ENCODE measurements at places on chromosomes 6 and 20.

DNA sequence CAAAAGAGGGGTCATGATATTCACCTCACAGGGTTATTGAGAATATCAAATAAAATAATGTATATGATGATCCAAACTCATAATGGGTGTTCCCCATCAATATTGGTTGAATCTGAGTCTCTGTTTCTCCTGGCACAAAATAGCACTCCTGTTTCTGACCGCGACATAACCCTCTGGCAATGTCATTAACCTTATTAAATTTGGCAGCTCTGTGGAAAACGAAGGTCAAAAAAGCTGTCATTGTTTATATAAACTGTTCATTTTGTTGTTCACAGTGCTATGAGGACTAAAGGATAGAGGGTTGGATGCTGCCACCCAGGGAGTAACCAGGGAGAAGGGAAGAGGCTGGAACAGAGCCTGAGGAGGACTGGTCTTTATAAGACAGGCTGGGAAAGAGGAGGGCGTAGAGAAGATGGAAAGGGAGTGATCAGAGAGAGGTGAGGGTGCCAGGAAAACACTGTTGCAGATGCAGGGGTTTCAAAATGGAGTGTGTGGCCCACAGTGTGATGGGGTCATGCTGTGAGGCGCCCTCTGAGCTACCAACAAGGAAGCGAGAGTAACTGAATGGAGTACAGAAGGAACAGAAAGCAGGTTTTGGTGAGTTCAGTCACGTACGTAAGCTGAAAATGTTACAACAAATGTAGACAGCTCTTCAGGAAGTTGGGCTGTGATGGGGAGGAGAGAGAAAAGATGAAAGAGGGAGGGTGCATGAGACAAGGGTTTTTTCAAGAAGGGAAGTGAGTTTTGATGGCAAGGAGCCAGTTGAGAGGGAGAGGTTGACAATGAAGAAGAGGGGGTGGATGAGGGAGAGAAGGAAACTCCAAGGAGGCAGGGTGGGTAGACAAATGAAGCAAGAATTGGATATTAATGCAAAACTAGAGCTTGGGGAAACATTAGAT is 251.6 kb upstream of the TAB2 start:
- DNase-seq, result peak; percentile 18

GRCh38 chr6:80553071-80553740 is 446.7 kb downstream of the BCKDHB start:
- peak; percentile 15 for DNase-seq

DNA sequence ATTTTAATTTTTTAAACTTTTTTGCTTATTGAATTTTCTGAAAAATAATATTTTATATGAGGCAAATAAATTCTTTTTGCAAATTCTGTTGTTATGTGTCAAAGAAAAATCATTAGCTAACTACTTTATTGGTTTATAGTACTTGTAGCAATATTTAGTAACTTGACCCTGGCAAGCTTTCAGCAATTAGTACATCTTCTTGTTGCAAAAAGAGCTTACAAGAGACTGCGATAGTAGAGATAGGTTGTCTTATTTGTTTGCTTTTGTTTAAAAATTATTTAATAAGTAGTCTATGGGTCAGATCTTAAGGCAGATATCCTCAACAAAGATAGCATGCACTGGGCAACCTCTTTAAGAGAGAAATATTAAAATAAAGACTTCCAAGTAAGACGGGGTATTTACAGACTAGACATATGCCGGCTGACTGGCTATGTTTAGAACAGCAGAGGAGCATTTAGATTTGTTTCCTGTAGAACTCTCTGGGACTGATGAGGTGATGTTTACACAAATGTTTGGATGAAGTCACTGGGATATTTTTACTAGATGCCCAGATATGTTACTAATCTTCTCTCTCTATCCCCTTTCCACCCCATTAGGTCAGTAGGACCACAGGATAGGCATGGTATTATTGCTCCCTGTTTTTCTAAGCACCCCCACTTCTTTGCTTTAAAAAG is 25.0 kb downstream of the VGLL2 start:
- DNase-seq, result no peak

GRCh38 chr6:112061605-112062004 is 7.7 kb downstream of the CCN6 start:
- peak; percentile 55 for DNase-seq

GRCh38 chr6:30955367-30956042 is 14.7 kb downstream of the MUCL3 start:
- peak; percentile 61 for DNase-seq

GRCh38 chr6:116387374-116387773 is 16.6 kb downstream of the DSE start:
- DNase-seq, result peak; percentile 89

DNA sequence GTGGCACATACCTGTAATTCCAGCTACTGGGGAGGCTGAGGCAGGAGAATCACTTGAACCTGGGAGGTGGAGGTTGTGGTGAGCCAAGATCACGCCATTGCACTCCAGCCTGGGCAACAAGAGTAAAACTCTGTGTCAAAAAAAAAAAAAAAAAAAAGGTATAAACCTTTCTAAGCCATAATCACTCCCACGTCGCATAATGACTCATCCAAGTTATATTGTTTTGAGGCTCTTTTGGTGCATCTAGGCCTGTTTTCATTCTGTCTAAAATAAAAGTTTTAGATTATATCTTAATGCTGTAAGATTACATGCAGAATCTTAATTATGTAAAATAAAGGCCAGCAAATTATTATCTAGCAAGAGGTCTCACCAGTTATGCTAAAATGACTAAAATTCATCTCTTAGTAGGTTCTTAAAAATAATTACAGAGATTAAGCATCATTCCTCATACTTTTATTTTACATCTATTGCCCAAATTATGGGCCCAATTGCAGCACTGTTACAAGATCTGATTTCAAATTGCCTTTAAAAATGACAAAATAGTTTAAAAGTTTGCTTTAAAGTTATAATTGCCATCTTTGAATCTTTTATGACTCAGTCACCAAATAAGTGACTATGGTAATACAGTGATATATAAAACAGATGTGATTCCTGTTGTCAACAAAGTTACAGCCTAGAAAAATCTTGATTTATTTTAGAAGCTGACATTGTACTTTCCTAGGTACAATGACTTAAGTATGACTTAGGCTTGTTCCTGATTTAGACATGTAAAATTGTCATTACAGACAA is 10.4 kb upstream of the SUMO4 start:
- DNase-seq, result no peak

DNA sequence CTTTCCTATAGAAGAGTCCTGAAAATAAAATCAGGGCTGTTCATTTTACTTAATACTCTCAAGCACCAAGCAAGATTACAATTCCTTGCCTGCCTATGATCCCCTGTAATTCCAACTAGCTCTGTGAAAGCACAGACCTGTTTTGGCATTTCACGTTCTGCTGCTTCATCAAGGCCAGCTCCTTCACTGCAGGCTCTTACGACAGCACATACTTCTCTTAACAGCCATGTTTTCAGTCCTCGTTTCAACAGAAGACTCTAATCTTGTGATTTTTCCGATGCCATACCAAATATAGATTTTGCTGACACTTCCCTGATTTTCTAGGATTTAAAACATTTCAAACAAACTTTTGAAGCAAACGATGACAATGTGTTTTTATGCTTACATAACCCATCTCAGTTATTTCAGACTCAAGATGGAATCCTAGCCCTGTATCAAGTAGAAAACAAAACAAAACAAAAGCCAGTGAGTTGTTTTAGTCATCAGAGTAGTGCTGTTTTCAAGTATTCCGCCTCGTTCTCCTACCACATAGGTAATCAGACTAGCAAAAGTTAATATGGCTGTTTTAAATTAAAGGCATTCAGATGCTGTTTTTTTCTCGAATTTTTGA is 616.5 kb upstream of the CITED2 start:
- no peak for DNase-seq

DNA sequence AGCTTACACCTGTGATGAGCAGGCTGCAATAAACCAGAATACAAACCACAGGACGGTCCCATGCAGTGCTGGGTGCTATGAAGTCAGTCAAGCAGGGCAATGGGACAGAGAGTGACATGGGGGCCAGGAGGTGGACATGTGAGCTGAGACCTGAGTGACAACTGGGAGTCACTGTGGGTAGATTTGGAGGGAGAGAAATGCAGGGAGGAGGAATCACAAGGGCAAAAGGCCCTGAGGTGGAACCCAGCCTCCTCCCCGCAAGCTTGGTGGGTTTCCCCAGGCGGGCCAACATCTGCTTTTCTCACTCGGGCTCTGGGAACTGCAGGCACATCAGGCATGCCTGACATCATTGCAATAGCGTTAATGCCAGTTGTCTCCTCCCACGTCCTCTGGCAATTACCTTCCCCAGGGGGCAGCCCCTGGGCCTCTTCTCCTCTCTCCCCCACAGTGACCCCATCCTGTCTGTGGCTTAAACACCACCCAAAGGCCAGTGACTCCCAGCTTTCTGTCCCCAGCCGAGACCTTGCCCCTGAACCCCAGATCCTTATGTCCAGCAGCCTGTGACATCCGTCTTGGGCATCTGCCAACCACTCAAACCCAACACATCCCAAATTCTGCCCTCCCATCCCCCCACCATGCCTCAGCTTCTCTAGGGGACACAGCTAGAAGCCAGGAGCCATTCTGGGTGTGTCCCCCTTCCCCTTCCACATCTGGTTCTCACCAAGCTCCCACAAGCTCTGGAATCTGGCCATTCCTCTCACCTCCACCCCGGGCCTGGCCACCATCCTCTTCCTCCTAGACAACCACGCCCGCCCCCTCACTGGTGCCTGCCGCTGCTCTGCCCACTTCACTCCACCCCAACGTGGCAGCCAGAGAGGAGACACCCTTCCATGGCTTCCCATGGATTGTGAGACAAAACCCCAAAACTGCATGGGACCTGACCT is 28.2 kb downstream of the PDRG1 start:
- no peak for DNase-seq

- DNase-seq, result no peak
Observed at GRCh38 chr6:111399626-111400025, 83.4 kb downstream of the REV3L start.

DNA sequence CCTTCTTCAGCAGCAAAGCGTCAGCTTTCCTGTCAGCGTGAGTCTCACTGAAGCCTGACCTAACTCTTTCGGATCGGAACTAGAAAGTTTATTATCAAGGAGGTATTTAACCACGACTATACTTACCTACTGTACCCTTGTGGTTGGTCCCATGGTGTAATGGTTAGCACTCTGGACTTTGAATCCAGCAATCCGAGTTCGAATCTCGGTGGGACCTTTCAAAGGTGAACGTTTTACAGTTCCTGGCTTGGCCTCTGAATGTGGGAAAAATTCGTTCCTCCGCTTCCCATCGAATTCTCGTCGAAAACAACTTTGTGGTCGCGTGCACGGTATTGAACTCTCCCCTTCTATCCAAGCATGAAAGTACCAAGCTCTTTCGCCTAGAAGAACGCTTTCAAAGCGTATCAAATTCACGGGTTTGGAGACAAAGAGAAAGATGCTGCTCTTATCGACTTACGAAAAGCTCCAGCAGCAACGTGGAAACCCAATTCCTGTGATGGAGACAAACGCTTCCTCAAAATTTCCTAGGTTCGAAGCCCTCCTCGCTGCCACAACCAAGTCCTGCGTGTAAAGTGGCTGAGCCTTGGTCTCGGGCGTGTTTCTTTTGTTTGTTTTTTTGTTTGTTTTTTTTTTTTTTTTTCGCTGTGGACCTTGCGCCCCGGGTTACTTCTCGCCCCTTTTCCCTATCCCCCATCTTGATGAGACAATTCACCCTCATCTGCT is 63.7 kb downstream of the GPX5 start:
- peak; percentile 97 for DNase-seq

GRCh38 chr6:139284789-139285188 is 7.0 kb downstream of the TXLNB start:
- DNase-seq, result no peak

GRCh38 chr6:52696418-52696817 is 25.5 kb downstream of the TMEM14A start:
- no peak for DNase-seq

DNA sequence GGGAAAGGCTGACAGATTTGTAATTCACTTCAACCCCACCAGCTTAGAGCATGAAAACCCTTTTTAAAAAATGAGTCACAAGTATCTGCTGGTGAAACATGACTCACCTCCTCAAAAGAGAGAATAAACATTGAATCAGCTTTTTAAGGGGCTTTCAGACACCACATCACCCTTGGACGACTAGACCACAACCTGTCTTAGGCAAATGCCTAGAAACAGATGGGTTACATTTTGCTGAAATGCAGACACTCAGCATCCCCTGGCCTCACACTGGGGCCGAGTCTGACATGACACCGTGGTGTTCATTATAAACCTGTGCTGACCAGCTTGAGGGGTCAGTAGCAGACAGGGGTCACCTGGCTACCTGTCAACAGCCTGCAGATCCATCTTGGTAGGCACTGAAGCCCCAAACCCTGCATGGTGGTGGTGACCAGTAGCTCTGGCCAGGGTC is 175.3 kb upstream of the CST7 start:
- DNase-seq, result peak; percentile 94

DNA sequence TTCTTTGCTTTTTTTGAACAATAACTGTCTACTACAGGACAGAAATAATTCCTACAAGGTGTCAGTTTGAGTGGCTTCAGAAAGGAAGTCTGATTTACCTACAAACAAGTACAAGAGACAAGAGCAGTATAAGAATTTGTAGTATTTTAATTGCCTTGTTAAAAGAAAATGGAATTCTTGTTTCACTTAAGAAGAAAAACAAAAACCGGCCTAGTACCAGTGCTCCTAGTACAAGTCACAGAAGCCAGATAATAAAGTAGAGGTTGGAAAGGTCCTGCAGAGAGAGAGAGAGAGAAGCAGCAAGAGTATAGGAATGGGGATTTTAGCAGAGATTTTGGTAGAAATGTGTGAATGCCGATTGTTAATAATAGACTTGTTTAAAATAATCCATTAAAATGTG is 6.4 kb downstream of the TAB2 start:
- DNase-seq, result no peak

DNA sequence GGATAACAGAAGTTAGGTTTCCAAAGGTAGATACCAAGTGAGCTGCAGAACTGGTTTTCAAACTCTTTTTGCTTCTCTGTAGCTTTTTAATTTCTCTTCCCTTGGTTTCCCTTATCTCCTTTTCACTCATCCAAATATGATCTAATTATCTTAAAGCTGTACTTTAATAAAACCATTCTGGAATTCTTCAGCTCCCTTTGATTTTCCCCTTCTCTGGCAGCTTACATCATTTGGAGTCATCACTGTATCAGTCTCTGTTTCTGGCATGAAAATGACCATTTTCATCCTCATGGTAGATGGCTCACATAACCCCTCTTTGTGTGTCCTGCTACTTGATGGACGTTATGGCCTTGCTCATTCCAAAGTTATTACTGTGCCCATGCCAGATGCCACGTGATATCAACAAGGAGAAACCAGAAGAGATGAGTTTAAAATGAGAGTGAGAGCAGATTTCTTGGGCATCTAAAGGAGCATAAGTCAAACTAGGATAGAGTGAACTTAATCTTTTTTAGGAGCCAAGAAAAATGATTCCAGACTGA is 620.2 kb downstream of the QKI start:
- DNase-seq, result peak; percentile 70

DNA sequence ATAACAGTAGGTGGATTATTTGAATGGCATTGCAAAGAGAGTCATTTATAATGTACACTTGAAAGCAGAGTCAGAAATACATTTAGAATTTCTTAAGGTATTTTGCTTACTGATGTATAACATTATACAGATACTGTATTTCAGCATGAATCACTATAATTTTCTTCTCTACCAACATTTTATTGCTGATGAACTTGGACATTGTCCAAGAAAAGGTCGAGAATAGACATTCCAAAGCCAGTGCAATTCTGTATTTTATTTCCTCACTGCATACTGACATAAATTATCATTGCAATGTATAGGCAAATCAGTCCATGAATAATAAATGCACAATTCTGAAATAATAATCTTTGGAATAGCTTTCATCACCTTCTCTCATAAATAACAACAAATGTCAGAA is 1420.0 kb upstream of the EYS start:
- no peak for DNase-seq

- DNase-seq, result no peak
Observed at GRCh38 chr20:13554076-13554475, 84.7 kb downstream of the TASP1 start.

All from HT1080 (cell line).